ENCODE measurements at places on chromosomes 2 and 18.

GRCh38 chr2:240231838-240232244, 91.4 kb upstream of the OTOS start:
- DNase-seq, result no peak

- no peak for DNase-seq
Observed at GRCh38 chr18:78542204-78542603, 437.4 kb upstream of the SALL3 start.

DNA sequence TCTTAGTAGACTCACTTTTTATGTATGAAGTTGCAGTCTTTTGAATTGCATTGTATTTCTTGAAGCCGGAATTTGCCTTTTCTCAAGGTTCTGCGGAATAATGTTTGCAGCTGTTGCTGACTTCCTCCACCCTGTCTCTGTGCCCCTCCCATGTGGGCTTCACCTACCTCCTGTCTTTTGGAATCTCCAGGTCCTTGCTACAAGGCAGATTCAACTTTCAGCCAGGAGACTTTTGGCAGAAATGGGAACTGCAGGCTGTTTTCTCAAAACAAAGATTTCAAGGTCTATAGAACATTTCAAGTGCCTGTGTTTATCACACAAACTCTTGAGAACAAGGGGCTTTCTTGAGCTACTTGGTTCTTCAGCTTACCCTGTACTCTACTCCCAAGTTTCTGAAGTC, 25.6 kb downstream of the ZNF236 start:
- DNase-seq, result no peak

DNA sequence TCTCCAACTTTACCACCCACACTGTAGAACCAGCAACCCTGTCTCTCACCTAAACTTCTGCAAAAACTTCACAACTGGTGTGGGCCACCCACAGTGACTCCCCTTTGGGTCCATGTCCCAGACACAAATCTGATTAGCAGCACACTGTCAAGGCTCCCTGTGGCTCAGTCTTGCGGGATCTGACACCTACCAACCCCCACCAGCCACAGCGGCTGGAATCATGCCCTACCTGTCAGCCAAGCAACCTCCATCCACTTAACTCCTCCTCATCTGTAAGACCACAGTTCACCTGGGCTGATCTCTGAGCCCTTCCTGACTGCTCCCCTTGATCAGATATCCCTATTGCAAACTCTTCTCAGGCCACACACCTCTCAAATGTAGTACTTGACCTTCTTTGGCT, 14.6 kb downstream of the TCF4 start:
- no peak for DNase-seq

- DNase-seq, result no peak
Observed at GRCh38 chr2:238913931-238914647, 66.2 kb downstream of the TWIST2 start.

GRCh38 chr2:233201258-233202013, 50.0 kb upstream of the ATG16L1 start:
- DNase-seq, result no peak

All from stimulated activated CD4-positive, alpha-beta T cell treated with anti-CD3 and anti-CD28 coated beads, Interleukin-12 subunit alpha, Interleukin-12 subunit beta, amount 100 ng/mL, for 48 hours (primary cell).